Amniotic stem cell (primary cell): ENCODE measurements at places on chromosomes 11 and 22.

- DNase-seq = no peak
These were observed 8.0 kb upstream of the B3GNT6 start for GRCh38 chr11:77026221-77026620.

- DNase-seq = no peak
These were observed 250.8 kb upstream of the B3GAT1 start for GRCh38 chr11:134662629-134663360.

GRCh38 chr22:40331706-40332105, 14.6 kb upstream of the ADSL start:
- no peak for DNase-seq

DNA sequence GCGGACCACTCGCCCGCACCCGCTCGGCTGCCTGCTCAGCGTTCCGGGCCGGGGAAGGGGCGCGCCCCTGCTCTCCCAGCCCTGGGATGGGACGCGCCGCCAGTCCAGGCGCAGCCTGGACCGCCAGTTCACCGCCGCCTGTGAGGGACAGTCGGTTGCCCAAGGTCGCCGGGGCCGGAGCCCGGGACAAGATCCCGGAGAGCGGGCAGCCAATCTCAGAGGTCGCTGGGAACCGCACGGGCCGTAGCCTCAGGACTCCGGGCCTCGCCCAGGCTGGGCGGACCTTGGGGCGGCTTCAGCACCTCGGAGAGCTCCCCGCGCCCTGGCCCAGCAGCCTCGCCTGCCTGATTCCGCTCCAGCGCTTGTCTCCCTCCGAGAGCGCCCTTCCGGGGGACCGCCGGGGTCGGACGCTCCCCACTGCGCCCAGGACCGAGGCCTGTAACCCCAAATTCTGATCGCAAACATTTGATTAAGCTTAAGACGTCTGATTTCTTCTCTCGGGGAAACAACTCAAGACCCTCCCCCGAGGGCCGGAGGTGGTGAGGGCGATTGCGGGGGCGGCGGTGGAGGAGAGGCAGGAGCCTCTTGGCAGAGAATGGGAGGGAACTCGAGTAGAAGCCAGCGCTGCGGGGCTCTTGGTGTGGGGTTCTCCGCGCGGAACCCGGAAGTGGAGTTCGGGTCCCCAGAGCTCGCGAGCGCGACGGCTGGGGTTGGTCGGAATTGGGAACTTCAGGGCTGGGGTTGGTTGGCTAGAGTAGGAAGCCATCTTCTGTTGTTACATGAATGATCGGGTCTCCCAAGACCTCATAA, 1.1 kb upstream of the CHRM4 start:
- DNase-seq = peak; percentile 76

- DNase-seq = no peak
These were observed 512.2 kb upstream of the ARHGAP42 start for GRCh38 chr11:100174881-100175280.

- no peak for DNase-seq
These were observed 99.5 kb downstream of the BCR start for GRCh38 chr22:23279781-23280180.

DNA sequence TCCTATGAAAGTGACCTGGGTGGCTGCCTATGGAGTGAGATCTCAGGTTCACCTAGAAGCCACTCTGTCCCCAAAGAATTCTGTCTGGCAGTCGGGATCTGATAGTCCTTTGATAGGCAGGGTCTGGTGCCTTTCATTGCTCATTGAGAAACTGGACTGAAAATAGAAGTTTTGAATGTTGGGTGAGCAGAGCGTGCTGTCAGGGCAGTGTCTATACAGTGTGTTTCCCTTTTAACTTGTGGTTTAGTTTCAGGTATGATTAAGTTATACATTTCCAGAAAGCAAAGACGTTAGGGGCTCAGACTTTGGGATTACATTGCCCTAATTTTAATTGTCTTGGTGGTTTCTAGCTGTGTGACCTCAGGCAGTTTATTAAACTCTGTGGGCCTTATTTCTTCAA, 111.3 kb upstream of the PAX6 start:
- DNase-seq = no peak

DNA sequence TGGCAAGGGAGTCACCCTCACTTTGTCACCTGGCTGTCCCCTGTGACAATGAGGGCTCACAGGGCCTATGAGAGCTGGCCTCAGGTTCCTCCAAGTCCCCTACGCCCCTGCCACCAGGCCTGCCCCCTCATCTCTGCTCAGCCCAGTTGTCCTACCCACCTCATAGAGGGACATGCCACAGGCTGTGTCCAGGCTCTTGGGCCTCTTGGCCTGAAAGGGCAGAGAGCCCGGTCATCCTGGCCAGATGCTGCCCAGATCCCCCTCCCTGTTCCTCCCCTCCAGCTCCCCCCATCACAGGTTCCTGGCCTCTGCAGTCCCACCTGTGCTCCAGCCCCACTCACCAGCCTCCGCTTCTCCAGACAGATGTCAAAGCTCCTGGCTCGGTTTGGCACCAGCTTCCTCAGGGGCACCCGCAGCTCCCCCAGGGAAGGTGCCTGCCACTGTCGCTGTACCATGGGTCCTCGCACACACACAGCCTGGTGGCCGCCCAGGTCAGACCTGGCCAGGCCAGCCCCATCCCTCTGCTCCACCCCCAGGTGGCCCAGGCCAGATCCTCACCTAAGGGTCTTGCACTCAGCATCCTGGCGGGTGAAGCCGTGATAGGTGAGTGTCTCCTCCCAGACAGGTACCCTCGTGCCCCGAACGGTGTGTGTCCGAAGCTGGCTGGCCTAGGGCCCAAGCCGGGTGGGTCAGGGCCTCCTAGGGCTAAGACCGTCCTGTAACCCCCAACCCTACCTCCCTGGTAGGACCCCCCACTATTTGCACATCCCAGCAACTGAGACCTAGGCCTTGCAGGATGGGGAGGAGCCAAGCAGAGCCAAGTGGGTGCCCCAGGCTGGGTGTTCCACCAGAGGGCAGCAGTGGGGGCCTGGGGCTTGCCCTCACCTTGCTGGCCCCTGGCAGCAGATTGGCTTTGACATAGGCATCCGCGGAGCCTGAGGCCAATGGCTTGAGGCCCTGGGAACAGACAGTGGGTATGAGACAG, 8.3 kb downstream of the NDUFV1 start:
- DNase-seq = no peak

DNA sequence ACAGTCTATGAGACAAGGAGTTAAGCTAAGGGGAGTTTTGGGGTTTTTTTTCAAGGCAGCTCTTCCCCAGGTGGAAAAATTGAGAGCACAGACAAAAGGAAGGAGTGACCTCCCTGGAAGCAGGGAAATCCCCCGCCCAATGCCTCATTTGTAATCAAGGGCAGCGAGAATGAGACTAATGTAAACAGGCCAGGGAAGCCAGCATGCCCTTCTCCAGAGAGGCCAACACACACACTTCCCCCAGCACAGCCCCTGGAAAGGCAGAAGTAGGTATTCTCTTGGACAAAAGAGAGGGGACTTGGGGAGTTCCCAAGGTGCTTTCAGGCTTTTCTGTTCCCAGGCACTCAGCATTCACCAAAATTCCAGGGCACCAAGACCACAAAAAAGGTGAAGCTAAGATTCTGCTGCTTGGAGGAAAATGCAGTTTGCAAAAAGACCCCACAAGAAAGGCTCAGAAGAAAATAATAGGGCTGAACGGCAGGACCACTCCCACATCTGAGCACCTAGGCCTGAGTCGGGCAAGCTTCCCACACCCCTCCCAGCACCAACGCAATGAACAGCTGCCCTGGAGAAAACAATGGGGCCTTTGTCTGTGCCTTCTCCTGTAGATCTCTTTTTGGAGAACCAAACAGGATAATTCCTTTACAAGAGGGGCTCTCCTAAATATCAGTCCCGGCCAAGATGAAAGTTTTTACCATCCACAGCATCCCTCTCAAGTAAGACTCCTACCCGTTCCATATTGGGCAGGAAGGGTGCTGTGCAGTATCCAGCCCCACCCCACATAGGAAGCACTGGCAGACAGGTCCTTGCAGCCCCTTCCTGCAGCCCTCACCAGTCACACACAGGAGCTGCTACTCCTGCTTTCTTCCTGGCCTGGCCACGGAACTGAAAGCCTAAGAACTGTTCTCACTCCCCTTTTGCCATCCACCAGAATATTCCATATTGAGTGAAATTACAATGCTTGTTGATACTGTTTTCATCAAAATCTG, 70.7 kb upstream of the AKIP1 start:
- no peak for DNase-seq

GRCh38 chr11:35529971-35530495, 4.6 kb upstream of the PAMR1 start:
- DNase-seq = peak; percentile 53

GRCh38 chr11:6717426-6717825, 34.3 kb upstream of the MRPL17 start:
- DNase-seq = no peak

DNA sequence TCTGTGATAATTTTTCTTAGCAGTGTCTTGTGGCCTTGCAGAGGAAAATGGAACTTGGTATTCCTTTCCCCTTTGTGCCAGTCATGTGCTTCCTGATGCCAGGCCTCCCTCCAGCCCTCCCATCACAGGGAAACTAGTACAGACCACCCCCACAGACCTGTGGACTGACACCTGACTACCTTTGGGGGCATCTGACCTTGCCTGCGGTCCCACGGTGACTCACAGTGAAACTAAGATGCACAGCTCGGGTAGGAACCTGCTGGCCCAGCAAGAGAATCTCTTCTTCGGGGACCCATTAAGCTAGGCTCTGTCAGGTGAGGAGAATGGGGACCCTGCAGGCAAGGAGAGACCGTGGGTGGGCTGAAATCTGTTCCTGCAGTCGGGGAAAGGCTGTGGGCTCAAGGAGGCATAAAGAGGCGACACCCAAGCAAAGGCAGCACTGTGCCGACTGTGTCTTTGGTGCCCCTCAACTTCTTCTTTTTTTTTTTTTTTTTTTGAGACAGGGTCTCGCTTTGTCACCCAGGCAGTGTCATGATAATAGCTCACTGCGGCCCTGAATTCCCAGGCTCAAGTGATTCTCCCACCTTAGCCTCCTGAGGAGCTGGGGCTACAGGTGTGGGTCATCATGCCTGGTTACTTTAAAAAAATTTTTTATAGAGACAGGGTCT, 20.8 kb upstream of the PEX26 start:
- DNase-seq = no peak

- DNase-seq = no peak
These were observed 1.8 kb upstream of the AP2A2 start for GRCh38 chr11:923691-924405.

- DNase-seq = no peak
These were observed 48.8 kb downstream of the DEPDC5 start for GRCh38 chr22:31802575-31802974.

DNA sequence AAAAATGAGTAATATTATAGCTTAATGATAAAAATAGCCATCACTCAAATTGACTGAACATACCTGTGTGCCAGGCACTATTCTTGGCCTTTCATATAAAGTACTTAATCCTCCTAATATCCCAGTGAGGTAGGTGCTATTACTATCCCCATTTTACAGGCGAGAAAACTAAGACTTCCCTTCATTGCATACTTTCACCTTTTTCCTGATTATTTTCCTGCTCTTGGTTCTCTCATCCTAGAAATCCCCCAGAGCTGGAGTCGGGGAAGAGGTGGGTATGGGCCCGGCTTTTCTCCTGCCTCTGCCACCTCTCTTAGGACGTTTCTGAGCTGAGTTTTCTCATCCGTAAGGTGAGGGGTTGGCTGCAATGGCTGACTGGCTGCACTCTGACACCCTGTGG, 2.2 kb downstream of the NPTXR start:
- DNase-seq = no peak

DNA sequence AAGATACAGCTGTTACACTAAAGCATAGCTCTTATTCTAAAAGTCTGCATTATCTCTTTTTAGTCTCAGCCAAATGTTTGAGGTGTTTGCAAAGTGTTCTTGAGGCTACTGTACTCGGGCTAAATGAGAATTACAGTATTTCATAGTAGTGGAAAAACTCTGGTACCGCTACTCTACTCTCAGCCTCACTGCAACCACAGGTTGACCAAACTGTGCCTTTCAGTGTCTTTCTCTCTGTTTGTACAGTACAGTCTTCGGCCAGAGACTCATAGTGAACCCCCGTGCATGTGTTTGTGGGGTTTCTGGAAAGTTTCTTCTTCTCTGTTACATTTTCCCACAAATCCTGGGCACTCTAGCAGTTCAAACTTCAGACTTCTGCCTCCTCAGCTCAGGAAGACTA, 7.4 kb upstream of the LUZP2 start:
- DNase-seq = no peak

- no peak for DNase-seq
These were observed 14.6 kb downstream of the MRGPRD start for GRCh38 chr11:68965901-68966853.

GRCh38 chr11:131713529-131714134, 343.2 kb downstream of the NTM start:
- no peak for DNase-seq

DNA sequence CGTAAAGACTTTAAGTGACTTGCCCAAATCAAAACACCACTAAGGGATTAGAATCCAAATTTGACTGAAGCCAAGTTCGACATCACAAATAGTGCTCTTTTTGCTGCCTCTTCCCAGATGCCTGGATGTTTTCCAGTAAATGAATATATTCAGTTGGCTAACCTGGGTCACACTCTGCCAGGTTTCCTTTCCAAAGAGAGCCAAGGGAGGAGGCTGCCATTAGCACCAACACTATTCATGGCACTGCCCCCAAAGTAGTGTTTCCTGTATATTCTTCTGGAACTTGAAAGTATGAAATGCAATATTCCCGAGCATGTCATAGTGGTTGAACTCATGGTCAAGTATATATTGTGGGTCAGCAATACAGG, 219.3 kb upstream of the UBASH3B start:
- DNase-seq = no peak

- DNase-seq = no peak
These were observed 103.7 kb downstream of the CTTN start for GRCh38 chr11:70501933-70502540.

- no peak for DNase-seq
These were observed 140.0 kb downstream of the AASDHPPT start for GRCh38 chr11:106217456-106217855.

- peak; percentile 67 for DNase-seq
These were observed 30.4 kb downstream of the NEAT1 start for GRCh38 chr11:65452806-65453490.

DNA sequence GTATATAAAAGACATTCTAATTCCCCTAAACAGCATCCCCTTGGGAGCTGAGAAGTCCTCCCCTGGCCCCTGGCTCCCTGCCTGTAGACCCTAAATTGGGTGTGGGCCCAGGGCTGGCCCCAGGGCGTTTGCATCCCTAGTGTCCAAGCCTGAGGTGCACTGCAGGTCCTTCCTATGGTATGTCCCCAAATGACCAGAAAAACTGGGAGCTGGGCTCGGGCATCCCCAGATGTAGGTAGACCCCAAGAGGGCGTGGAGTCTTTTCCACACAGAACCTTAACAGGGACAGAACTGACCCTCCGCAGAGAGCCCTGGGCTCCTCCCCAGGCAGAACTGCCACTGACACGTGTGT, 782 bp upstream of the OSBPL5 start:
- DNase-seq = no peak
